Activated CD4-positive, alpha-beta memory T cell treated with anti-CD3 and anti-CD28 coated beads, Interleukin-2, amount 10 ng/mL, durations not matched to agents 7 days and 5 days (primary cell): ENCODE measurements at places on chromosomes 4 and X. TPM values are rescaled to one million over a fixed set of nuclear protein-coding genes. Genes with fewer than 3 reads are reported as not detected.

DNA sequence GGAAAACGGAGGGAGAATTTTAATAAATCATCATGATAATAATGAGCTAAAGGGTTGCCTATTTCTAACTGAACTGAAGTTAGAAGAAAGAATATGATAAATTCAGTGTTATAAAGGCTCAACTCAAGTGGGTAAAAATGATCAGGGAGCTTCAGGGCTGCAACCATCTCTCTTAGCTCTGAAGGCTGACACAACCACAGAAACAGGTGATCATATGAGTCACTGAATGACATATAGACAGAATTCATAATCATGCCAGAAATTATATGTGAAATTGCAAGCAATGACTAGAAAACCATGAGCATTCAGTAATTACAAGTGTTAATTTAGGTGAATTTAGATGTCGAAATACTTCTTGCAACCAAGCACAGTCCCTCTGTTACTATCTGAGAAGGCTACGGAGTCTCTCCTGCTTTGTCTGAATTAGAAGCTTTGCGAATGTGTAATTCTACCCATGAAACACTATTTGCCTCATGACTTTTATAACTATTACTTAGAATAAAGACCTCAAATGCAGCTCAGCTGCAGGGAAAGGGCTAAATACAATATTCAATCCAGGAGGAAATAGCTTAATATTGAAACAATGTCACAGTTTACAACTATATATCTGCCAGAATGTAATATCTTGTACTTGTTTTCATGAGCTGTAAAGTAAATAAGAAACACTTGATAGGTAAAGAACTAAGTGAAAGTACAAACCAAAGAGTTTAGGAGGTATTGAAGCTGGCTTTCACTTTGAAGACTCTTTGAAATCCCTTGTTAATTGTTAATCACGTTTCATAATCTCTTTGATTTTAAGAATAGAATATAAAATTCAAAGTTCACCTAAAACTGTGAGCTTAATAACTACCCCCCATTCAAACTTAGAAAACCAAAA lies 1972.6 kb downstream of the ARAP2 start:
- H3K27me3 ChIP-seq, result no peaks in the 10 kb centered on the region
- no peak for DNase-seq
- no peaks in the 10 kb centered on the region for H3K4me1 ChIP-seq
- H3K36me3 ChIP-seq, result no peaks in the 10 kb centered on the region
- no peak overlapping the region for H3K4me3 ChIP-seq

DNA sequence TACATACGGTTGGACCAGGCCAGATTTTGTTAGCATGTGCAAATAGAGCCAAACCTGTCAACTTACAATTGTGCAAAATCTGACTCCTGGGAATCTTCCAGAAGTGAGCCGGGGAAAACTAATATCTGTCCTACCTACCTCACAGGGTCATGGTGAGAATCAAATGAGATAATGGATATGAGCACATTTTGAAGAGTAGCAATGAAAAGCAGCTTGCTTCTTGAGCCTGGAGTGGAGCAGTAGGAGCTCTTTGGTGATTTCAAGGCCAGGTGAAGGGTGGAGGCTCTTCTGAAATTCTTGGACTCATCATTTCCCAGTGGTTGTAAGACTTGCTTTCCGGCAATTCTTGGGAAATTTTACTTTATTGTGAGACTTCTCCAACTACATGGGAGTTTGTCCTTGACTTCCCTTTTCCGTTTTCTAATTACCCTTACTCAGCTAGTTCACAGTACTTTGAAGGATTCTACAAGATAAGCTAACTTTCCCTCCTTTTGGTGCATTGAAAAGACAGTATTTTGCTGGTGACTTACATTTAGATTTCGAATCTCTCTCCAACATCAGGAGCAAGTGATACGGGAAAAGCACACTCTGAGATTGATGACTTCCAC lies 12.2 kb downstream of the PLAC1 start:
- DNase-seq, result no peak
- no peaks in the 10 kb centered on the region for H3K4me1 ChIP-seq

GRCh38 chr4:6226506-6226905 lies 26.2 kb upstream of the JAKMIP1 start:
- H3K4me3 ChIP-seq, result no peak overlapping the region
- H3K27me3 ChIP-seq, result peaks cover 30% of the 10 kb centered on the region
- no peaks in the 10 kb centered on the region for H3K4me1 ChIP-seq
- H3K27ac ChIP-seq, result no peak overlapping the region
- DNase-seq, result no peak

DNA sequence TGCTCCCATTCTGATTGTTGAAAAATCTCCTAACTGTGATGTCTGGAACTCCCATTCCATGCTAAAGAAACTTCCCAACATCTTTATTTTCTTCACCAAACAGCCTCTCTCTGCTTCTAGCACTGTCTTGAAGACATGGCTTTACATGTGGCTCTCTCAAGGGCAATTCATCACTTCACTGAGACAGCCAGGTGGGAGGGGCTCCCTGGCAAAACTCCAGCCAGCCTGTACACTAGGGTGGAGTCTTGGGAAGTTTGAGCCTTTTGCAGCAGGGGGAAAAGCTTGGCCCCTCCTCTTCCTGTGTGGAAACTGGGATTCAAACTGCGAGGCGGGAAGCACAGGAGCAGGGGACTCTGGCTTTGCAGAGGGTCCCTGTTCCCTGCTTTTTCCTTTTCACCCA lies 130.5 kb upstream of the TTC29 start:
- peaks cover 8% of the 10 kb centered on the region for H3K27me3 ChIP-seq
- no peak overlapping the region for H3K4me3 ChIP-seq
- H3K36me3 ChIP-seq, result no peaks in the 10 kb centered on the region
- no peak for DNase-seq
- H3K4me1 ChIP-seq, result no peaks in the 10 kb centered on the region

DNA sequence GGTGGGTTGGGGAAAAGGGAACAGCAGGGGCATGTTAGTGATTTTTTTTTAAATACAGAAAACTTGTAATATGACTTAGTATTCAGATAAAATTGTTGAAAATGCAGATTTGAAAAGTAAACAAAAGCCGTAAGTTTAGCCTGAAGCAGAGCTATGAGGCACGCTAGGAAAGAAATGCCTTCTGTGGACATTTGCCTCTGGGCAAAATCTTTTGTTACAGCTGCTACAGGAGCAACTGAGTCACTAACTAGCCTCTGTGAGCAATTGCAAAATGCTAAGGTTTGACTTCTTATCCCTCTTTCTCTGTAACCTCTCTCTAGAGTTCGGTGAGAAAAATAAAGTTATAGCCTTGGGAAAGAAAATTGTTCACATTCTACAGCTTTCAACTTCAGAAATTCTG lies 350.0 kb downstream of the SLC7A11 start:
- H3K27me3 ChIP-seq, result no peaks in the 10 kb centered on the region
- no peaks in the 10 kb centered on the region for H3K36me3 ChIP-seq
- H3K4me3 ChIP-seq, result no peak overlapping the region
- no peaks in the 10 kb centered on the region for H3K4me1 ChIP-seq

GRCh38 chrX:5775846-5776430 lies 452.7 kb downstream of the NLGN4X start:
- H3K4me3 ChIP-seq, result no peak overlapping the region
- no peaks in the 10 kb centered on the region for H3K36me3 ChIP-seq
- H3K27me3 ChIP-seq, result no peaks in the 10 kb centered on the region
- DNase-seq, result no peak
- H3K4me1 ChIP-seq, result no peaks in the 10 kb centered on the region

Gene MAOB
- not detected for total RNA-seq

Gene NMU
- 0.38 TPM for total RNA-seq
